ENCODE measurements at places on chromosomes 1 and 21. TPM values are rescaled to one million over a fixed set of nuclear protein-coding genes. Genes with fewer than 3 reads are reported as not detected.

Gene S100A9
- polyA plus RNA-seq = 471 TPM

Gene DNALI1
- 8.8 TPM for polyA plus RNA-seq

Gene SLC6A9
- 19.8 TPM for polyA plus RNA-seq

Gene C4BPB
- 0.46 TPM for polyA plus RNA-seq

Gene CCDC185
- polyA plus RNA-seq = not detected

Gene CCDC30
- 1.5 TPM for polyA plus RNA-seq

Gene PHACTR4
- polyA plus RNA-seq = 20.2 TPM

Gene GJA5
- polyA plus RNA-seq = 14.9 TPM

Gene RIMKLA
- polyA plus RNA-seq = 0.58 TPM

Gene KRTAP10-10
- polyA plus RNA-seq = not detected

Gene AMY1B
- polyA plus RNA-seq = not detected

Gene WNT2B
- 9.1 TPM for polyA plus RNA-seq

Gene OLIG1
- polyA plus RNA-seq = not detected
